PC-3 (cell line): ENCODE measurements at places on chromosomes 11 and 22.
A peak's percentile ranks its signal among the peaks of the same experiment; 100 is the strongest.

DNA sequence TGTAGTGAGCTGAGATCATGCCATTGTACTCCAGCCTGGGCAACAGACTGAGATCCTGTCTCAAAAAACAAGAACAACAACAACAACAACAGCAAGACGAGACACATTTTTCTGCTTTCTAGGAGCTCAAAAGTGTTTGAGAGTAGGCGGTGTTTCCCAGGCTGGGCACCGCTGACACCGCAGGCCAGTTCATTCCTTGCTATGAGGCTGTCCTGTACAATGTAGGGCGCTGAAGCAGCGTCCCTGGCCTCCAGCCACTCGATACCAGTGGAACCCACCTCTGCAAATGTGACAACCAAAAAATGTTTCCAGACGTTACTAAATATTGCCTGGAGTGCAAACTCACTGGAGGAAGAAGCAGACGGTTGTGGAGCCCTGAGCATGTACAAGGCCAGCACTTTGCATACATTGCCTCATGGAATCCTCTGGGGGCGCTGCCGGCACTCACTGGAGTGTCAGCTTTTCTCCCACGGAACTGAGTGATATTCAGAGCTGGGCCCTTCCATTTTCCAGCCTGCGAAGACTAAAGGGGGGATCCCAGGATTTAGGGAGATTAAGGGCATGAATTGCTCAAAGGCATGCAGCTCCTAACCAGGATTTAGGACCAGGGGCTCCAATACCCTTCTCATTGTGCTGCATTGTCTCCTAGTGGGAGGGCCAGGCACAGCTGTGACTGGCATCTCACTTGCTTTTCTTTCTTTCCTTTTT lies 5.8 kb upstream of the MIEF1 start:
- H3K4me3 ChIP-seq, result no peak overlapping the region
- no peaks in the 10 kb centered on the region for H3K36me3 ChIP-seq
- H3K4me1 ChIP-seq, result peaks cover 16% of the 10 kb centered on the region
- H3K27me3 ChIP-seq, result no peaks in the 10 kb centered on the region

GRCh38 chr11:47981667-47982404 lies 1.5 kb downstream of the PTPRJ start:
- H3K4me3 ChIP-seq, result peak overlapping the region; percentile 86
- H3K27me3 ChIP-seq, result no peaks in the 10 kb centered on the region
- H3K36me3 ChIP-seq, result no peaks in the 10 kb centered on the region
- no peak for DNase-seq

GRCh38 chr11:69360606-69361005 lies 66.7 kb downstream of the MYEOV start:
- H3K4me1 ChIP-seq, result peaks cover 11% of the 10 kb centered on the region
- peaks cover 9% of the 10 kb centered on the region; the same call in 1 of the 2 replicates for H3K36me3 ChIP-seq
- DNase-seq, result no peak
- H3K27ac ChIP-seq, result no peak overlapping the region
- H3K4me3 ChIP-seq, result no peak overlapping the region

DNA sequence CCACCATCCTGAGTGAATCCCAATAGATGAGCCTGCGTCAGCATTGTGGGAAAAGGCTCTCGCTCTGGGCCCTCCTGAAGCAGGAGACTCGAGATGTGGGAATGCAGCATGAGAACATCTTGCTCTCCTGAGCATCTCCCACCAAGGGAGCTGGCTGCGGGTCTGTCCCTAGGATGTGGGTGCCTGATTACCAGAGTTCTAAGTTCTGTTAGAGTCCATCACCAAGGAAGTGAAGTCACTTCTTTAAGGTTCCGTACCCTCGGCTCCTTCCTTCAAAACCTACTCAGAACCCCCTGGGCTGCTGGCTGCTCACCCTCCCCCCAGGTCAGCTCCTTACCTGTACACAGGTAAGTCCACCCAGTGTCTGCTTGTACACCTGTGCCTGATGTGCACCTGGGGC lies 100.5 kb upstream of the IGLL5 start:
- no peaks in the 10 kb centered on the region for H3K36me3 ChIP-seq
- H3K4me1 ChIP-seq, result no peaks in the 10 kb centered on the region
- no peak for DNase-seq
- no peak overlapping the region for H3K4me3 ChIP-seq

- peaks cover 38% of the 10 kb centered on the region for H3K4me1 ChIP-seq
- no peak overlapping the region for H3K27ac ChIP-seq
- no peaks in the 10 kb centered on the region for H3K27me3 ChIP-seq
- H3K4me3 ChIP-seq, result peak overlapping the region; percentile 82
Measured at GRCh38 chr11:118437208-118438125, 1.2 kb downstream of the KMT2A start.

DNA sequence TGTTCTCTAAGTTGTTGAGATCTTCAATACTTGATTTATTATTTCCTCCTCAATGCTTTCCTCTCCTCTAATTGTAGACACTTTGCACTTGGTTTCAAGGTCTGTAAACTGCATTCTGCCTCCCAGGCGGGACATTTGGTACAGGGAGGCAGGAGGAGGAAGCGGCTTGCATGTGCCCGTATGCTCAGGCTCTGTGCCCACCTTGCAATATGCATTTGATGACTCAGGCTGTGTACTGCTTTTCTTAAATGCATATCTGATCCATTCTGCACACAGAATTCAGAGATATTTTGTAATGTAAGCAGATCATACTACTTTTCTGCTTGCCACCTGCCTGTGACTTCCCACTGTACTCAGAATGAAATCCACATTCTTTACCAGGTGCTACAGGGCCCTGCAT lies 55.0 kb downstream of the FZD4 start:
- H3K27me3 ChIP-seq, result no peaks in the 10 kb centered on the region
- no peak for DNase-seq
- H3K27ac ChIP-seq, result no peak overlapping the region
- H3K4me3 ChIP-seq, result no peak overlapping the region
- no peaks in the 10 kb centered on the region for H3K36me3 ChIP-seq
- no peaks in the 10 kb centered on the region for H3K4me1 ChIP-seq

DNA sequence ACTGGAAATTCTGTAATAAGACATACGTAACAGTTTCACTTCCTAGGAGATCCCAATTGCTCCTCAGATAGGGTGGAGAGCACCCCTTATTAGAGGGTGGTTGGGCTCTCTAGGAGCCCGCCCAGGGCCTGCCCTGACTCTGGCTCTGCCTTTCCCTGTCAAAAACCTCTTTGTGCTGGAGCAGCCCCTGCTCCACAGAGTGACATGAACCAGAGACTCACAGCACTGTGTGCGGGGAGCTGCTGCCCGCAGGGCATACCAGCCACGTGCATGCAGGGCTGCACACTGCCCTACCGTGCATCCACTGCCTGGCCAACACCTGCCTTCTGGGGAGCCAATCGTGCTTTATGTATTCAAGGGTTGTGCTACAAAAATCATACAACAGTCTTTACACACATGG lies 24.3 kb downstream of the KCNQ1OT1 start:
- H3K36me3 ChIP-seq, result no peaks in the 10 kb centered on the region
- no peak overlapping the region for H3K4me3 ChIP-seq
- H3K4me1 ChIP-seq, result no peaks in the 10 kb centered on the region
- H3K27ac ChIP-seq, result no peak overlapping the region
- H3K27me3 ChIP-seq, result no peaks in the 10 kb centered on the region
